ENCODE measurements at places on chromosomes 13 and 19. TPM values are rescaled to one million over a fixed set of nuclear protein-coding genes. Genes with fewer than 3 reads are reported as not detected.

RNF225 gene
- total RNA-seq: not detected

ZNF8 gene
- 8.8 TPM for total RNA-seq

CCDC8 gene
- 17.4 TPM for total RNA-seq

ATP4A gene
- not detected for total RNA-seq

HNRNPM gene
- 39.4 TPM for total RNA-seq

AMER2 gene
- not detected for total RNA-seq

ACER1 gene
- not detected for total RNA-seq

ZNF613 gene
- 8.0 TPM for total RNA-seq

ZNF226 gene
- total RNA-seq: 19.4 TPM

PEG3 gene
- total RNA-seq: 1.2 TPM

PLPP2 gene
- 1.1 TPM for total RNA-seq

UNC13A gene
- total RNA-seq: under 0.01 TPM

PRR22 gene
- total RNA-seq: 0.36 TPM

ZNF415 gene
- 7.6 TPM for total RNA-seq

CD177 gene
- total RNA-seq: not detected

ZNF541 gene
- under 0.01 TPM for total RNA-seq

ZNF418 gene
- total RNA-seq: 5.1 TPM

SOX1 gene
- total RNA-seq: not detected

CHAMP1 gene
- total RNA-seq: 9.4 TPM

A1BG gene
- total RNA-seq: 1.1 TPM

FFAR1 gene
- total RNA-seq: not detected

TPGS1 gene
- 38.3 TPM for total RNA-seq

FLT3LG gene
- total RNA-seq: 6.5 TPM

CKM gene
- under 0.01 TPM for total RNA-seq

SIGLEC8 gene
- not detected for total RNA-seq

DNA sequence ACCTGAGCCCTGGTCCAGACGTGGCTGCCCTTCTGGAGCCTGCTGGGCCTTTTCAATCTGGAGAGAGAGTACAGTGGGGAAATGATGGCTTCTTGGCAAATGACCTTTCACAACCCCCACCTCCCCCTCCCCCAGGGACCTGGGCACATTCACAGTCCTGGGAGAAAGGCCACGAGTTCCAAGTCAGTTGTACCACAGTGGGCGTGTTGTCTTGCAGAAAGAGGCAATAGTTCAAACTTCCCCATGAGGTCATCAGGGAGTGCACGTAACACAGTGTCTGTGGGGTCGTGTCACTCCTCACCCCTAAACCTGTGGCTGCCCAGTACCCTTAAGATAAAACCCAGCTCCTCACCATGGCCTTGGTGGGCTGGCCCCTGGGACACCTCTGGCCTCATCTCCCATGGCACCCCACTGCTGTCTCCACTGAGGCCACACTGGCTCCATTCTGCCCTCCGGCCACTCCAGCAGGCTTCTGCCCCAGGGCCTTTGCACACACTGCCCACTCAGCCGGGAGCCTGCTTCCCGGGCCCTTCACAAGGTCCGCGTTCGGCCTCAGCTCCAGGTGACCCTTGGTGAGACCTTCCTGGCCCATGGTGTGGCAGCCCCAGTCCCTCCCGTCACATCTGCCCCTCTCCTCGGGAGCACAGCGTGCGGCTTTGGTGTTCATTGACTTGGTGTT lies 13.3 kb downstream of the PLIN4 start:
- no peak for DNase-seq

GRCh38 chr19:37172368-37173366 lies at the start of gene ZNF585A:
TSS of gene ZNF585A (minus strand) at chr19:37172695. CDS start at chr19:37169910, 2,785 bp downstream.
- peak; percentile 80 for DNase-seq

- DNase-seq: no peak
Measured at GRCh38 chr13:105773241-105773640, 762.2 kb downstream of the EFNB2 start.

GRCh38 chr19:18385675-18386542 lies at the start of gene GDF15:
TSS of gene GDF15 (plus strand) at chr19:18386158. CDS start at chr19:18386190, 32 bp downstream.
- DNase-seq: peak; percentile 94

- DNase-seq: no peak
Measured at GRCh38 chr13:113905942-113906341, 42.1 kb upstream of the GAS6 start.

DNA sequence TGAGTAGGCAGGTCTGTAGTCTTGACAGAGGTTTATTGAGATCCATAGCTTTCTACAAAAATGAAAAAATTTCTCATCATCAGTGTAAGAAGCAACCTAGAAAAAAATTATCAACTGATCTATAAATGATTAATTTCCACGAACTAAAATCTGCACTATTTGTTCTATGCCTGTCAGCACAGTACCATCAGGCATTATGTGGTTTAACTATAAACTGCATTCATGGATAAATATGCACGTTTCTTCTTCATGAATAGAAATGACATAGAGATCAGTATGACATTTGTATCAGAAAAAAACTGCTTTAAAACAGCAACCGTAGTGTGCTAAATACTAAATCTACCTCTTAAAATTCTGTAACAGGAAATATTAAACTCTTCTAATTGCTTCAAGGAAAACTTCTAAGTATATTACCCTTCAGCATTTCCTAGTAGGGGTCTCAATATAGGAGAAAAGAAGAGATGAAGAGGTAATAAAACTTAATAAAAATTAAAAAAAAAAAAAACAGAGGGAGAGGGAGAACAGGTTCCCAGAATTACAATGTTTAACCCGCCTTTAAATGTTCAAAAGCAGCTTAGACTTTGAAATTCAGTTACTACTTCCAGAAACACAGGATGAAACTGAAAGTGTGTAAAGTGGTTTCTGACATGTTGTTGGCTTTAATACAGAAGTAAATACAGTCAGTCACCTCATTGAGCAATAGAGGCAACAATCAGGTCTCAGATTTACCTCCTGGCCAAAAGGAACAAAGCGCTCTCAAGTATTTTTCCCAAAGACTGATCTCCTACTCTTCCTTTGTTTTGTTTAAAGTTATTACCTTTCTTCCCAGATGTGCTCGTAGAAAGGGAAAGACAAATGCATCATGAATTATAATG lies 144.4 kb downstream of the DIAPH3 start:
- DNase-seq: peak; percentile 32

DNA sequence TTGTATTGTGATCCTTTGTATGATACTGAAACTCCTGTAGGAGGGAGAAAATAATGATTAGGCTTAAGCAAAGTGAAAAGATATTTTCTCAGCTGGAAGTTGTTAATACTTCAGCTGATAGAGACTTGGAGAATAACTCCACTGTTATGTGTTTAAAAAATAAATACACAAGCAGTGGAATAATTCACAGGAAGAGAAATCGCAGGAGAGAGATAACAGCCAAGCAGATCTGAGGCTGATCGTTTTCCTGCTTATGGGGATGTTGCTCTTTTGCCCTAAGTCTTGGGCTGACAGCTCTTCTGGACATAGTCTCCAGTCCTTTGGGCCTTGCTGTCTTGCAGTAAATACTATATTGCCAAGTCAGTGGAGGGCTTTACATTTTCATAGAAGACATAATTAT lies 93.3 kb downstream of the OLFM4 start:
- peak; percentile 0 for DNase-seq

GRCh38 chr13:41851351-41851750 lies 109.6 kb downstream of the VWA8 start:
- no peak for DNase-seq

- DNase-seq: peak; percentile 91
Measured at GRCh38 chr13:42478531-42479156, 95.3 kb upstream of the TNFSF11 start.

DNA sequence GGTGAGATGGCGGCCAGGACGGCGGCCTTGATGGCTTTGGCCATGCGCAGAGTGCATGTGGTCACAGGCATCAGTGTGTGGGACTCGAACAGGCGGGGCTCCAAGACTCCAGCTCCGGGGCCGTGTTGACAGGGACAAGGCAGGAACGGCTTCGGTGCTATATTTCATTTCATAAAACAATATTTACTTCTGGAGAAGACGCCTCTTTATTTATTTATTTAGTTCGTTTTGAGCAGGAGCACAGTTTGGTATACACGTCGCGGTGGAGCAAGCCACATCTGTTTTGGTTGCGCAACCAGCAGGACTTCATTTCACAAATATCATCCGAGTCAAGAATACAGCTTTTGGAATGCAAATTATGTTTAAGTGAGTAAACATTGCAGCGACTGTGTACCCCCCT lies 166.7 kb upstream of the TSHZ3 start:
- no peak for DNase-seq

DNA sequence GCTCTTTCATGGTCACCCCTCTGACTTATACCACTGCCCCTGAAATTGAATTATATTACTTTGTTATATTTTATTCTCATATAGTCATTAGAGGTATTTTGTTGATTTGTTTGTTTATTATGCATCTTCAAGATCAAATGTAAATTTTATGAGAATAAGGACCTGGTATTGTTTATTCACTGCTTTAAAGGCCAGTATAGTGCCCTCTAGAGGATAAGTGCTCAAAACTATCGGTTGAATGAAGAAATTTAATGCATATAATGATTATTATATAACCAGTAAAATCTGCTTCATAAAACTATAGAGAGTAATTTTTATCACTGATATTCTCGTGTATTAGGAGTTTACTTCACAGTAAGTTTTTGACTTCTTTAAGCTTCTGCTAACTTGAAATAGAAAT lies 1401.9 kb downstream of the SLITRK1 start:
- DNase-seq: no peak

- no peak for DNase-seq
Measured at GRCh38 chr13:49148405-49148804, 71.7 kb upstream of the MLNR start.

GRCh38 chr13:21668732-21669275 lies 2.1 kb upstream of the FGF9 start:
- DNase-seq: peak; percentile 78

- DNase-seq: no peak
Measured at GRCh38 chr19:34276614-34277013, 22.3 kb downstream of the GARRE1 start.

DNA sequence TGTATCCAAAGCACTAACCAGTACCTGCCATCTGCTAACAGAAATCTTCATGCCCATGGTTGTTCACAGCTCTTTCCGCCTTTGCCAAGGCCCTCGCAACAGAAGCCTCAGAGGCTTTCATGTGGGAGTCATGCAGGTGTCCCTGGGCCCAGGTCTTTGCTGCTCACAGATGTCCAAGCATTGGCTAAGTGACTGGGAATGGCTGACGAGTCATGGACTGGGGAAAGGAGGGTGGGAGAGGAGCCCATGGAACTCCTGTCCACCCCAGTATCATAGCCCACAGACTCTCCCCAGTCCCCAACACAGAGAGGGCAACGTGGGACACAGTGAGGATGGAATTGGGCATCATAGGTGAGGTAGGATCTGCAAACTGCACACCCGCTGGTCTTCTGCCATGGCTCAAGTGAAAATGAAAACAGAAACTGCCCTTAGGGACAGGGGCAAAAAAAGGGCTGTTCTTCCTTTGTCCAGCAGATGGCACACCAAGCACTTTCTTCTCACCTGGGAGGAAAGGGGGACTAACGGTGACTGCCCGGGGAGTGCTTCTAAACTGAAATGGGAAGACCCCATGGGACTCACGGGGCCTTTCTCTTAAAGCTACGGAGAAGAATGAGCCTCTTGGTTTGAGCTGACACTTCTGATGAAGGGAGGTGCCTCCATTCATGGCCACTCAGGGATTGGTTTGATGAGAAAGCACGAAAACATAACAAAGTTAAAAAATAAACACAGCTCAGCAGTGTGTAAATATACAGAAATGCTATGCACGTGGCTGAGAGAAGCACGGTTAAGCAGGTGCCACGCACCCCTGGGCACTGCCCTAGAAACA lies 11.1 kb upstream of the DHRS12 start:
- DNase-seq: peak; percentile 84

- DNase-seq: peak; percentile 42
Measured at GRCh38 chr13:113542751-113543424, 41.7 kb upstream of the TFDP1 start.

GRCh38 chr13:90713441-90714133 lies 633.9 kb upstream of the MIR17HG start:
- DNase-seq: no peak

DNA sequence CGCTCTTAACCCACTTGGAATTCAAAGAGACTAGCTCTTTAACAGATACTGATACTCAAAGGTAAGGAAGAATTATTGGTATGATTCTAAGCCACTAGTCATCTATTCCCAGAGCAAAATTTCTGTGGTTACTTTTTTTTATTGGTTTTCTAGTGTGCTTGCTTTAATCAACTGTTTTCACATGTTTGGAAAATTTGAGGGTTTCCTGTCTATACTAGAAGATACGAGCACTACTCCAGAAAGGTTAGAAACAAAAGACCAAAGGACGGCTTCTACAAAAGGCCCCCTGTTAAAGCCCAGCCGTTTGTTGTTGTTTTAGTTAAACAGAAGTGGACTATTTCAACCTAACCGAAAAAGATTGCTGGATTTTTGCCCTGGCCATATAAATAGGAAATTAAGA lies 18.5 kb upstream of the LPAR6 start:
- DNase-seq: no peak

- no peak for DNase-seq
Measured at GRCh38 chr19:1777149-1777548, 23.8 kb downstream of the ONECUT3 start.

- DNase-seq: peak; percentile 51
Measured at GRCh38 chr19:6429419-6430221, 3.9 kb downstream of the SLC25A41 start.

- DNase-seq: no peak
Measured at GRCh38 chr13:95035311-95036109, 265.7 kb downstream of the ABCC4 start.

GRCh38 chr13:85093808-85094207 lies 705.4 kb downstream of the SLITRK6 start:
- no peak for DNase-seq

DNA sequence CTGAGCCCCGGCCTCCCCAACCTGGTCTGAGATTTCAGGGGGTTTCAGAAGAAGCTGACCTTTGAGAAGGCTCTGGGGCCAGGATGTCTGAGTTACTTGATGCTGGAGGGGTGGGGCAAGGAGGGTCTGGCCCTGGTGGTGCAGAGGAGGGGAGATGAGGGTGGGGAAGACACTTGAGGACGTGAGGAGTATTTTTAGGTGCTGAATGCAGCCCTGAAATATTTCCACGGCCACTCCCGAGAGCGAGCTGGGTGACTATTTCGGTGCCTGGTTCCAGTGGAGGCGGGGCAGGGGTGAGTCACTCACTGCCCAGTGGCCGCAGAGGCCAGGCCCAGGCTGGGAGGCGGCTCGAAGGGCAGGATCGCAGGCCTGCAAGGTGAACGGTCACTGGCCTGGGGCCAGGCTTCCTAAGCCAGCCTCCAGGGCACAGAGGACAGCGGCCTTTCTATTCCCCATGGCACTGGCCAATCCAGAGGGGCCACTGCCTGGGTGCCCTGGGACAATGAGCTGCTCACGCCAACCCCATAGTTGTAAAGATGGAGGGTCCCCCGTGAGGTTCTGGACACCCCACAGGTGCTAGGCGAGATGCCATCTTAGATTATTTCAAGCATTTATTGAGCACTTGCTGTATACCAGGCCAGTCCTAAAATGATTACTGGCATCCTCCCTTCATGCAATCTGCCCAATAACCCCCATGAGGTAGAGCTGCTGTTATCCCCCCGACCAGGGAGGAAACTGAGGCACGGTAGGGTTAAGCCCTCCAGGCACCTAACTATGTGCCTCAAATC lies 19.7 kb upstream of the JUND start:
- peak; percentile 99 for DNase-seq

GRCh38 chr13:49694446-49694845 lies 3.2 kb upstream of the EBPL start:
- DNase-seq: no peak

GRCh38 chr13:42891591-42891990 lies 100.5 kb downstream of the EPSTI1 start:
- DNase-seq: no peak

- peak; percentile 95 for DNase-seq
Measured at GRCh38 chr19:55283548-55284377, at the start of gene BRSK1. TSS of gene BRSK1 (plus strand) at chr19:55283997. CDS start at chr19:55284443, 446 bp downstream.

Measured in osteoblast (primary cell).